ENCODE measurements at places on chromosomes 2 and 18.

GRCh38 chr2:217834057-217834620 lies 168.7 kb downstream of the TNS1 start:
- DNase-seq = no peak

DNA sequence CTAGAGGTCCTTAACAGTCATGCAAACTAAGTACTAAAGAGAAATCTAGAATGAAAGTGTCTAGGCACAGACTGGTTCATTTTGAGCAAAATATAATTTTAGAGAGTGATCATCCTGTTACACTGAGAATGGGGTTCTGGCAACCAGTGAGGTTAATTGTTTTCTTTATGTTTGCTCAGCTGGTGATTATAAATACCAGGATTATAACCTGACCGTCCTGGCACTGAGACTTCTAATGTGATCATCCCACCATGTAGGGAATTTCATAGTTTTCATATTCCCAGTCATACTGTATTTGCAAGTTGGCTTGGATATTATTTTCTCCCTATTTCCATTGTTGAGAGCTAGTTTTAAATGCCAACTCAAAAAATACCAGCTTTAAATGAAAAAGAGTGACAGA lies 852.5 kb upstream of the LRATD1 start:
- no peak for DNase-seq

- DNase-seq = no peak
Measured at GRCh38 chr2:105645938-105646773, 98.6 kb upstream of the NCK2 start.

DNA sequence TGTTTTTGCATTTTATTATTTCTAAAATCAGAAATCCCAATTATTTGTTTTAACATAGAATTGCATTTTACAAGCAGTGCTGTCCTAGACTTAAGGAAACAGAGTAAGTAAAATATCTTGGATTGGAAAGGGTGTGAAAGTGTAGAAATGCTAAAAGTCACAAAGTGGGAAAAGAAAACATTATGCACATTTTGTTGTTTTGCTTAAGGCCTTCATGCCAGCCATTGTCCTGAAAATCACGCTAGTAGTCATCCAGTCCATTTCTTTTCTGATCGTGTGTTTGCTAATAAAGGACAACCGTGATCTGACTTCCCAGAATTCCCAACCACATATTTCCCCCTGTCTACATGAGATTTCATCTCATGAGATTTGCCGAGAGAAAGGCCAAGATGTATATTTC lies 199.1 kb downstream of the PTGR3 start:
- no peak for DNase-seq

DNA sequence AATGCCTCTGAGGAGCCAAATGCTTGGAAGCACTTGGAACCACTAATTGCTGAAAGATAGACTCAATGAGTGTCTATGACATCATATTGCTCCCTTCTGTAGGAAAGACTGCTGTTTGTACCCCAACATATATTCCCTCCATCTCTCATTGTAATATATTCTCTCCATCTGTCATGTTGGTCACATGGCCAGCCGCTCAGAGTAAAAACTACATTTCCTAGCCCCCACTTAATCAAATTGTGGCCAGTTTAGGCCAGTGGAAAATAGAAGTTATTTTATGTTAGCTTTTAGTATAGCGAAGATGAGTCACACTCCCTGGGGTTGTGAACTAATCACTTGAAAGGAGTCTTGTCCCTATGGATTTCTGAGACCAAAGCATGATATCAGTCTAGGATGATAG lies 160.2 kb downstream of the HNMT start:
- no peak for DNase-seq

DNA sequence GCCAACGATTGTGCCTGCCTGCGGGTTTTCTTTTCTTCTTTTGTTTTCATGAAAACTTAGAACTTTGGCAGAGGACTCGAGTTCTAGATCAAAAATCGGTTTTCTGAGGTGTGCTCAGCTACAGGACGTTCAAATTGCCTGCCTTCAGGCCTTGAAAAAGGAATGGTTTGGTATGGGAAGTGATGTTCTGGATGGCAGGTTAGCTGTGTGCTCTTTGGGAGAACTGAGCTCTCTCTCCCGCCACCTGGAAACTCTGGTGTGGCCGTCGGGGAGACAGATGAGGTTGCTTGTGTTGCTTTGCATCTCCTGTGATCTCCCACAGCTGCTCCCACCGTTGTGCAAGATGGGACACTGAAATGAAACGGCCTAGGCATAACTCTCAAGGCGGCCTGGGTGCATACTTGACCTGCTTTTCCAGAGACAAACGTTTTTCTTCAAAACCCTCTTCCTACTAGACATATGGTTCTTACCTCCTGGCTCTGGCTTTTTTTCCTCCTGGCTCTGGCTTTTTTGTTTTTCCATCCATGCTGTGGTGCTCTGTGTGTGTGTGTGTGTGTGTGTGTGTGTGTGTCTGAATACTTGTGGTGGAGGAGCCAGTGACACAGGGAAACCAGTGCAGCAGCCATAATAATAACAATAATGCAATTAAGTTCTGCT lies 2.0 kb downstream of the FMNL2 start:
- no peak for DNase-seq

GRCh38 chr2:100776445-100776844 lies 43.5 kb upstream of the NPAS2 start:
- no peak for DNase-seq

DNA sequence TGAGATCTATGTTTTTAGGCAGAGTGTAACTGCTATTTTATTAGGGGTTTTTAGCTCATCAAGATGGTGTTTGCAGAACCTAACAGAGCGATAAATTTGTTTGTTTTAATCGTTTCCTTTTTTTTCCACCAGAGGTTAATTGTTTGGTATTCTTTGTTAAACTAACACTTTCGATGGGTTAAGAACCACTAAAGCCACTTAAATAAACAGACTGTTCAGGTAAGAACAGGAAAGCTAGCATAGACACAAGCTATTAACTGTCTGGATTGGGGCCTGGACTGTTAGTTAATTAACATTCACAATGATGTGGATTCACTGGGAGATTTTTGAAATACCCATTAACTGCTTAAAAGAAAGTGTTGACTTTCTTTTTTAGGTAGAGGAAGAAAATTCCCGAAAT lies 209.0 kb upstream of the COPS8 start:
- no peak for DNase-seq

GRCh38 chr18:7548221-7548620 lies 18.9 kb upstream of the PTPRM start:
- no peak for DNase-seq

DNA sequence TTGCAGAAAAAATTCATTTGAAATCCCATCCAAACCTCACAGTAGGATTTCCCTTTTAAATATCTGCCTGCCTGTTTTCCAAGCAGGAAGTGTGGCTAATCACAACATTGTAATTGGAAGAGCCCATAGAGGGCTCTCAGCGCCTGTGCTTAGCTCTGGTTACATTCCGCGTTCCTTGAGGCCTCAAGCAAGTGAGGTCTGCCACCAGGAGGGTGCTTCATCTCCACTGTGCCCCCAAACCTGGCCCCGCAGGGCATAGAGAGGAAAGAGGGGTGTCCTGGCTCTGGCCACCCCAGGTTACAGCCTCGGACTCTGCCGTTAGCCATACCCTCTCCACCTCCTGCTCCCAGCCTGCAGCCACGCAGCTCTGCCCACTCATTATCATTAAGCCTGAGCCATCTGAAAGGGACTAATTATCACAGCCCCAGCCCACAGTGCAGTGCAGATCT lies 214.8 kb downstream of the SP3 start:
- no peak for DNase-seq

GRCh38 chr2:196252408-196253115 lies 81.2 kb upstream of the STK17B start:
- no peak for DNase-seq

DNA sequence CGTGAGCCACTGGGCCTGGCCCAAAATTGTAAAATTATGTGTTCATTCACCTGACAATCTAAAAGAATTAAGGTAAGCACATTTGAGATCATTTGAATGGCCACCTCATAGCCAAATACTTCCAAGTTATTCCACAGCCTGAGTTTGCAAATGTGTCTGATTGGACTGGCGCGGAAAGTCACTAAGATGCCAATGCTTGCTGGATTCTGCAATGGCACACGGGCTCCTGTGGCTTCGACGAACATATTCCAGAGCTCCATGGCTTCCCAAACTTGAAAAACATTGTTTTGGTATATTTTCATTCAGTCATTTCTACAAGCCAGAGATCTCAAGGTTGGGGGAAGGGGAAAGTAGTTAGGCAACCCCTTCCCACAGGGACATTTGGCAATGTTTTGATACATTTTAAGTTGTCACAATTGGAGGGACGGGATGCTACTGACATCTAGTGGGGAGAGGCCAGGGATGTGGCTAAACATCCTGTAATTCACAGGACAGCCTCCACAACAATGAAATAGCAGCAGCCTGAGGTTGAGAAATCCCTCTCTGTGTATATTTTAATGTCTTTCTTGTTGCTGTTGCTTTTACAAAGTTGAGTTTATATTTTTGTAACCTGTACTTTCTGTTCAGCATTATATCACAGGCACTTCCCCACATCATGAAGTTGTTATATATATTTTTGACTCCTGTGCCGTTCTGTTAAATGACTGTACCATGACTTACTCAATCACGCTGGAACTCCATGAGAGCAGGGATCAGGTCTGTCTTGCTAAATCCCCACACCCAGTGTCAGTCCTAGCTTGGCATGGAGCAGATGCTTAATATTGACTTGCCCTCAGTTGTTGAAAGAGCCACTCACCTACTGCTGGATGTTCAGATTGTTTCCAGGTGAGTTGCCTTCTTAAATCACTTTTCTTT lies 56.9 kb downstream of the COL4A4 start:
- peak; percentile 4 for DNase-seq

DNA sequence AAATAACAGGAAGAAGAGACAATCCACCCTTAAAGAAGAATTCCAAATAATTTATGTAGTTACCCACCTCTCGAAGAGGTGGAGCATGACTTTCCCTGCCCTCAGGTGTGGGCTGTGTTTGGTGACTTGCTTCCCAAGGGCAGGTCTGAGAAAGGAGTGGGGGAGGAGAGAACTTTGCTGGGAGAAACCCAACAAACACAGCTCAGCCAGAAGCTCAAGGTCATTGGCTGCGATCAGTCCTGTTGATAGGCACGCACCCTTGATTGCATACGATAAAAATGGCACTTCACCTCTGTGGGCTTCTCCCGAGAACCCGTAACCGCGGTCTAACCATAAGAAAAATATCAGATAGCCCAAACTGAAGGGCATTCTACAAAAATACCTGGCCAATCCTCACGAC lies 157.5 kb upstream of the ID2 start:
- DNase-seq = no peak

DNA sequence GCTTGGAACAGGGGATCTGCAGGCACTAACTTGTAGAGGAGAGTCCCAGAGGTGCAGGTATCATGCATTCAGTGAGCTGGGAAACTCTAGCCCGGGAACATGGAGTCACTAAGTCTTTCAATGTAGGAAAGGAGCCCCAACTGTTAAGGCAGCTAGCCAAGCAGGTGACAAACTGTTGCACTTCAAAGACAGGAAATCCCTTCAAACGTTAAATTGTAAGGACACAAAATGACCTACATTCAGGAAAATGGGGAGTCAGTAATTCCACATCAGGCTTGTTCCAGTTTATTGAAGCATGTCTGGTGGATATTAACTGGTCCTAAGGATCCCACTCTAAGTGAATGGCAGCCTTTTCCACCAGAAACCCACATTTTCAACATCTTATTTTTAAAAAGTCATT lies 364.5 kb downstream of the MTX2 start:
- no peak for DNase-seq

GRCh38 chr18:31773774-31774476 lies 13.2 kb upstream of the SLC25A52 start:
- DNase-seq = no peak

GRCh38 chr2:63780518-63781155 lies 61.1 kb upstream of the UGP2 start:
- no peak for DNase-seq

DNA sequence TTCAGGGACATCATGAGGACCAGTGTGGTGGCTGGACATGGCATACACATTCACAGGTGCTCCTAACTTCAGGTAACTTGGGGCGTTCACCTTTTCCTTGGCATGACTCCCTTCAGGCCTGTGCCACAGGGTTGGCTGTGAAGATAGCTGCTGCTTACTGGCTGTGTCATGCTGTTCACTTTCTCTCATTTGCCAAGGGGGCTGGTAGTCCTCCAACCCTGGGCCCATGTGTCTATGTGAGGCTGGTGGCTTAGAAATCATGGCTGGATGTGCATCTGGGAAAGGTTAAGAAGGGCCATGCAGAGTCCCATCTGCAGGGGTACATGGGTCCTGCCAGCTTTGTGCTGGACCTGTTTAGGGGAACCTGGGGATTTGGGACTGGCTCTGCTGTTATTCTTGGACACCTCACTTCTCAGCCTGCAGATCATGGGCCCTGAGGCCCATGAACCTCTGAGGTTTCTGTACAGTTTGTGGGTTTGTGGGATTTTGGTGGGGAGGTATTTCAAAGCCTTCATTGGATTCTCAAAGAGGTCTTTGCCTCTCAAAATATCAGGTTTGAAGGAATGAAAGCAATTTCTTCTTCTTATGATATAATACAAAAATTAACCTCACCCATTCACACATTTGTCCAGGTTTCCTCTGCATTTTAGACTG lies 62.9 kb downstream of the FHOD3 start:
- no peak for DNase-seq

DNA sequence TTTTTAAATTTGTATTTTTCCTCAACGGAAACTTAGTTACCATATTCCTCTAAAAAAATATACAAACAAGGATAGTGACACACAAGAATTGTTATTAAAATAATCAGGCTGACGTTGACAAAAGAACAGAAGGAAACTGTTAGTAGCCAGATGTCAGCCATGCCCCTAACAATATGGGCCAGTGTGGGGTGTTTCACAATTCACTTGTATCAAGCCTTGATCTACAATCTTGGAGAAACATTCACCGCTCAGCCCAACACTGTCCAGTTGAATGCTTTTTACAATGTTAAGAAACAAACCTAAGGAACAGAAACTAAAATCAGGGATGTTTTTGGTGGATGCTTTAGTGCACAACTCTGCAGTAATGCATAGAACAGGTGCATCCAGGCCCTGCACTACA lies 44.6 kb downstream of the TMEFF2 start:
- DNase-seq = no peak

GRCh38 chr2:68432696-68433658 lies 34.1 kb downstream of the FBXO48 start:
- no peak for DNase-seq

GRCh38 chr18:2587788-2588187 lies 16.4 kb downstream of the NDC80 start:
- DNase-seq = no peak

Measured in activated CD4-positive, alpha-beta T cell treated with anti-CD3 and anti-CD28 coated beads for 24 hours (primary cell).